ENCODE measurements at places on chromosomes 13 and 19.
A peak's percentile ranks its signal among the peaks of the same experiment; 100 is the strongest.

GRCh38 chr13:23656637-23657371 lies 86.6 kb downstream of the TNFRSF19 start:
- DNase-seq, result peak; percentile 7

GRCh38 chr13:99280166-99280565 lies 22.0 kb upstream of the GPR18 start:
- DNase-seq, result no peak

DNA sequence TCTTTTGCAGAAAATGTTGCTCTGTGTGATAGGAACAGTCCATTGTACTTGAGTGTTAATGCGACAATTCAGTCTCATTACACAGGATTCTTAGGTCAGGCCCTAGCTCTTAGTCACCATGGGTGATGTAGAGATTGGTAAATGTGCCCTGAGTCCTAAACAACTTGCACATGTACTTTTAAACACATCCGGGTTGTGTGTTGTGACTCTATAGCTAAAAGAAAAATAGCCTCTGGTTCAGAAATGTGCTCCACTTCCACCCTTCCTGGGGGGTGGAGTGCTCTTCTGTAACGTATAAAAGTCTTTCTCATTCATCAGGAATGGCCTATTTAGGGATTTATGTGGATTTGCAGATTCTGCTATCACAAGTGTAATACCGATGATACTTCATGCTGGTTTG lies 5.2 kb downstream of the SPATA13 start:
- DNase-seq, result no peak

DNA sequence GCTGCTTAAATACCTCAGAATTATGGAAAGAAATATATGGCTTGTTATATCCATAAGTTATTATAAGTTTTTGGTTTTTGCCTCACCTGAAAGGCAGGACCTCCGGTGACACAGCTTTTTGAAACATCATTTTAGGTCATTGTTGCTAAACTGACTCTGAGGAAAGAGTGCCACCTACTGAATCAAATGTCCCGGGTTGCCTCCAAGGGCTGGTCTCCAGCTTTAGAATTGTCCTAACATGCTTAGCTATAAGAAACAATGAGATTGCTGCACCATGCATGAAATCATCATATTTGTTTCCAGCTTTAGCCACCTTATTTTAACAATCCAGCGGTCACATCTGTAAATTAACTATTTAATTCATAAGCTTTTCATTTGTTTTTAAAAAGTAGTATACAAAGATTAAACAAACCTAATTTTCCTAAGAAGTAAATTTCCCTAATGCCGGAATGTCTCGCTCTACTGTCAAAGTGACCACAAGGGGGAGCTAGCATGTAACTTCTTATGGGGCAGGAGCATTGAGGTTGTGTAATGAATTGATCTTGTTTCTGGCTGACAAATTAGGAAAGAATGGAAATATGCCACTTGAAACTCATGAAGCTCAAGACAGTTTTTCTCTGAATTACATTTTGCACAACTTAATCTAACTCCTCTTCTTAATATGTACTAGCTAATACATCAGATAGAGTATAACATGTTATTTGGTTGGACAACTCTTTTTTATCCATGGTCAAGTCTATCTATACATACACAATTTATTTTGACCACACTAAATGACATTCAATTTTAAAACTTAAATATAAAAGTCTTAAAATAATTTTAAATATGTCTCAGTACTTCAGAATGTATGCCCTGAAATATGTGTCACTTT lies 6.7 kb upstream of the PCDH17 start:
- DNase-seq, result peak; percentile 26

- DNase-seq, result peak; percentile 51
Measured at GRCh38 chr13:99312493-99312883, 5.3 kb upstream of the GPR183 start.

DNA sequence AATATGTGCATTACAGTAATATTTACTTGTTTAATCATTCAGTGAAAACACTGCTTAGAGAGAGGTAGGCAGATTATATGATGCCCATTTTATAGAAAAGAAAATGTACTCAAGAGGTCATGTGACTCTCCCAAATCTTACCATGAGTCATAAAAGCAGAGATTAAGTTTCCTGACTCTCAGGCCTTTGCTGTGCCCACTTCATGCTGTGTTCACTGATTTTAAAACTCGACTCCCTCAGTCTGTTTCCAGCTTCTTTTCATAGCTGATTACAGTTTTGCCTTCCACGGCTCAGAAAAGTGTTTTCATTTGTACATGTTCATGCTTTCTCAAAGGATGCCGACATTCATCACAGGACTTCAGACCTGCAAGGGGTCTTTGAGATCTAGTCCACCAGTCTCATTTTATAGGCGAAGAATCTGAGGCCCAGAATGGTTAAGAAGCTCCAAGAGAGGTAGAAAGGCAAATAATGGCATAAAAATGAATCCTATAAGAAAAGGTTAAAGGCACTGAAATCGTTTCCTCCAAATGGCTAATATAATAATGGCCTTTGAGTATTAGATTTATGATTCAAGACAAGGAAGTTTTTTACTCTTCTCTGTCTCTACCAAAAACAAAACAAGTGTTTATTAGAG lies 9.0 kb upstream of the IPO5 start:
- no peak for DNase-seq

GRCh38 chr13:43933378-43933777 lies 53.7 kb downstream of the LACC1 start:
- DNase-seq, result no peak

DNA sequence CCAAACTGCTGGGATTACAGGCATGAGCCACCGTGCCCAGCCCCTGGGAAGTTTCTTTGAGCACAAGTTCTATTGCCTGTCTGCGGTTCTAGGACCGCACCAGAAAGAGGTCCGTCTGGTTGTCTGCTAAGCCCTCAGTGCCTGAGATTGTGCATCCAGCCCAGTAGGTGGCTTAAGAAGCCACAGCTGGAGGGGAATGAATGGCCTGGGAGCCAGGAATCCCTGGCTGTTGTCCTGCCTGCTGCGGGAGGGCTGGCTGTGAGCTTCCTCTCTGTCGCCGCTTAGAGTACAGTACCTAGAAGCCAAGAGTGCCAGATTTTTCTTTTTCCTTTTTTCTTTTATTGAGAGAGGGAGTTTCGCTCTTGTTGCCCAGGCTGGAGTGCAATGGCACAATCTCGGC lies 4.2 kb upstream of the TYK2 start:
- no peak for DNase-seq

DNA sequence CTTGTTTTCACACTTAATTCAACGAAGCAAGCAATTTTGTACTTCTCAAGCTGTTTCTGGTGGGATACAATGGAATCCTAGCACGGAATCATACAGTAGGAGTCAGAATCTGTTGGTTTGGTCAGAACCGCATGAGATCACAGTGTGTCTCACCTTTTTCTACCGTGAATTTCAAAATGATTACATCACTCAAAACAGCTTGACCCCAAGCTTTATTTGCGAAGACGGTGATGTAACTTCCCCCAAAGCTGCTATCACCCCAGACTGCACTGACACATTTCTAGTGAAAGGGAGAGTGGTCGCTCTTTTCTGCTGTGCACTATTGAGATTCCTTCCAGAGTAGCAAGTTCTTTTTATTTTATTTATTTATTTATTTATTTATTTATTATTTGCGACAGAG lies 9.6 kb downstream of the C19orf18 start:
- no peak for DNase-seq

- peak; percentile 15 for DNase-seq
Measured at GRCh38 chr19:12913851-12914690, 5.0 kb downstream of the SYCE2 start.

GRCh38 chr13:78868991-78869390 lies 210.0 kb upstream of the OBI1 start:
- no peak for DNase-seq

DNA sequence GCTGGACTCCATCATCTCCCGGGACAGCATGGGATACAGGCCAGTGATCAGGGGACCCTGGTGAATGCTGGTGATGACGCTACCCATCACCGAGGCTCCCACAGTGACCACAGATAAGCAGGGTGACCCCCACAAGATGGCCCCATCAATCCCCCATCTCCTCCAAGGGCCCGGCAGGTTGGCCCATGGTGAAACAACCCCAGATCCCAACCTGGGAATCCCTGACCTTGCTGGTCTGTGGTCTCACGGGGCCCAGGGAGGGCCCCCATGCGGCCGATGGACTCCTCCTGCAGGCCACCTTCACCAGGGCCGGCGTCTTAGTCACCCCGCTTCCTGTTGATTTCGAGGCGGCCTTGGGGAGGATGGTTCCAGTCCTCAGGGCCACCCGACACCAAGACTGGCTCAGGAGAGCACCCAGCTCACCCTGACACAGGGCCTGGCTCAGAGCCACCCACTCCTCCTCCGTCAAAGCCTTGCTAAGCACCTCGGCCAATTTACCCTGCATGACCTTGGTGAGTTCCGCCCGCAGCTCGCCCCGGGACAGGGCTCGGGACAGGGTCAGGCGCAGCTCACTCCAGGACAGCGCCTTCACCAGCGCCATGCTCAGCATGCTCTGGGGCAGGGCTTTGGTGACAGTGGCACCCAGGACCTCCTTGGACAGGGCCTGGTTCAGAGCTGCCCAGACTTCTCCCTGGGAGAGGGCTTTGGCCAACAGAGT lies 10.0 kb downstream of the IQCN start:
- DNase-seq, result no peak

DNA sequence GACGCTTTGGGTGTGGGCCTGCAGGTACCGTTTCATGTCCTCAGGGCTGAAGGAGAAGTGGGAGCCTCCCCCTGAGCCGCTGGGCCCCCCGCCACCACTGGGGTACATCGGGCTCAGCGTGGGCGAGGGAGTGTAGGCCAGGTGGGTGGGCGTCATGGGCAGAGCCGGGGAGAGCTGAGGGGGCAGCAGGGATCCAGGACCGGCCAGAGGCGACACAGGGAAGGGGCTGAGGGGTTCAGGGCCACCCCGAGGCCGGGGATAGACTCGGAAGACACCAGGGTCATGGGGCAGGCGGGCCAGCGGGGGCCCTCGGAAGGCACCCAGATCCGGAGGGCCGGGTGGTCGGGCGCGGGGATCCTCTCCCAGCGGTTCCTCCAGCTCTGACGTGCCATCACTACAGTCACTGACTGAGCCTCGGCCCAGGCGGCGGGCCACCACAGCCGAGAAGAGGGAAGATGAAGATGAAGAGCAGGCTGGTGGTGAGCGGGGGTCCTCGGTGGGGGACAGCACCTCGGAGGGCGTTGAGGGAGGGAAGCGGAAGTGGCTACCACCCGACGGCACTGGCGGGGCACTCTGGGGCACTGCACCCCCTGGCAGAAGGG lies 5.7 kb downstream of the ERF start:
- DNase-seq, result no peak

All from hippocampal formation (tissue), 2 donors.